ENCODE measurements at places on chromosomes 13 and 19. TPM values are rescaled to one million over a fixed set of nuclear protein-coding genes. Genes with fewer than 3 reads are reported as not detected.

The THSD1 gene
- 9.1 TPM for total RNA-seq

The SLC8A2 gene
- under 0.01 TPM for total RNA-seq

The PLPPR3 gene
- 2.5 TPM for total RNA-seq

The ALOX5AP gene
- total RNA-seq = not detected

The PEAK3 gene
- total RNA-seq = not detected

The MCOLN1 gene
- total RNA-seq = 4.0 TPM

DNA sequence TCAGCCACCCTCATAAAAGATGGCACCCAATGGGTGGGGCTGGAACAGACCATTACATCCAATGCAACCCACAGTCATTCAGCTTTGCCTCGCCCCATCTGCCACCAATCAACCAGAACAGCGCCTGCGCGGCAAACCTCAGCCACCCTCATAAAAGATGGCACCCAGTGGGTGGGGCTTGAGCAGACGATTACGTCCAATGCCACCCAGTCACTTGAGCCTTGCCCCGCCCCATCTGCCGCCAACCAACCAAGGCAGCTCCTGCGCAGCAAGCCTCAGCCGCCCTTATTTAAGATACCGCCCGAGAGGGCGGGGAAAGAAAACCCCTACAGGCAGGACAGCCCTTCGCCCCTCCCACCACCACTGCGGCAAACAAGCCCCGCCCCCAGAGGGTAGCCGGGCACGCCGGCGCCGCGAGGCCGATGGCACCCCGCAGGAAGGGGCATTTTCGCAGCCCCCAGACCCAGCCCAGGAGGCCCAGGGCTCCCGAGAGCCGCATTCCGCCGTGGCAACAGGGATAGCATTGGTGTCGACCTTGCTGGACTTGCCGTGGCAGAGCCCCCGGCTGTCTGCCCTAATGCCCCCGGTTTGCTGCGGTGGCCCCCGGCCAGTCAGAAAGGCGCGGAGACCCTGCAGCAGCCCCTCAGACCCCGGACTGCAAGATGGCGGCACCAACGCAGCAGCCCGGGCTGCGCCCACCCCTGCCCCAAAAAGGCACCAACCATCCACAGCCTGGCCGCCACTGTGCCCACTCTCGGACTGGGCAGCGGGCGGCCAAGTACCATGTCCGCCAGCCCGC lies 675 bp downstream of the PEG3 start:
- no peaks in the 10 kb centered on the region for H3K36me3 ChIP-seq
- no peak overlapping the region for H3K27ac ChIP-seq

GRCh38 chr13:91381371-91381770 lies 17.1 kb upstream of the GPC5 start:
- H3K36me3 ChIP-seq = no peaks in the 10 kb centered on the region
- no peaks in the 10 kb centered on the region for H3K4me1 ChIP-seq
- no peak overlapping the region for H3K27ac ChIP-seq
- DNase-seq = peak; percentile 69

DNA sequence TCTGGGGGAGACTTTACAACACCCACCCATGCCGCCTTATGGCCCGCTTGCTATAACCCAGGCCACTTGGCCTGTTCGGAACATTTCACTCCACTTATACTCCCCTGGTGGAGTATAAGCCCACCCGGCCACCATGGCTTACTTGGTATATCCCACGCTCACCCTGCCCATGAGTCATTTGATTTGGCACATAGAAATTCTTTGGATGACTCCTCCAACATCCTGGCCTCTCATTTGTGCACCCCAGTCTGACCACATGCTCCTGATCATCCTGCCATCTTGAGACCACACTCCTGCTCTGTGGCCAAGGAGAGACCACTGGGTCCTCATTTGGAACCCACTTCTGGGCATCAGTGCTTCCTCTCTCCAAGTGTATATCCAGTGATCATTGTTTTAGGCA lies 5.2 kb downstream of the SPACA6 start:
- no peak overlapping the region for H3K4me3 ChIP-seq
- no peaks in the 10 kb centered on the region for H3K27me3 ChIP-seq
- H3K4me1 ChIP-seq = no peaks in the 10 kb centered on the region
- no peak for DNase-seq

DNA sequence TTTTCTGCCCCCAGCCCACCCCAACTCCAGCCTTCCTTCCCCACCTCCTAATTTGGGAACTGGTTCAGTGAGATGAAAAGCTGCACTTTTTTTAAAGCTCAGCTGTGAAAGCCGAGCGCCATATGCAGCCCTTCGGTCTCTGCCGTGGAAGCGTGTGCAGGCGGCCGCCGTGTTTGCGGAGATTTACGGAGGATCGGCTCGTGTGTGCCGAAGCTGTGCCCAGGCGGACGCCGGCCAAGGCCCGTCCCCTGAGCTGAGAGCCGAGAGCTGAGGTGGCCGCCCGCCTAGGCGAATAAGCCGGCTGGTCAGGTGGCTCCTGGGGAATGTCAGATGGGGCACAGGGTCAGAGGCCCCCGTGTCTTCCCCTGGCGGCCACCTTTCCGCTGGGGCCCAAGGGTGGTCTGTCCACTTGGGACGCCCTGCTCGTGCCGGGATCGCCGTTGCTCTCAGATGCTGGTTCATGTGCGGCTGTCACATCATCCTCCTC lies 78.7 kb downstream of the ZNF536 start:
- H3K36me3 ChIP-seq = no peaks in the 10 kb centered on the region
- no peak overlapping the region for H3K27ac ChIP-seq
- no peaks in the 10 kb centered on the region for H3K4me1 ChIP-seq
- H3K4me3 ChIP-seq = peak overlapping the region; percentile 23

DNA sequence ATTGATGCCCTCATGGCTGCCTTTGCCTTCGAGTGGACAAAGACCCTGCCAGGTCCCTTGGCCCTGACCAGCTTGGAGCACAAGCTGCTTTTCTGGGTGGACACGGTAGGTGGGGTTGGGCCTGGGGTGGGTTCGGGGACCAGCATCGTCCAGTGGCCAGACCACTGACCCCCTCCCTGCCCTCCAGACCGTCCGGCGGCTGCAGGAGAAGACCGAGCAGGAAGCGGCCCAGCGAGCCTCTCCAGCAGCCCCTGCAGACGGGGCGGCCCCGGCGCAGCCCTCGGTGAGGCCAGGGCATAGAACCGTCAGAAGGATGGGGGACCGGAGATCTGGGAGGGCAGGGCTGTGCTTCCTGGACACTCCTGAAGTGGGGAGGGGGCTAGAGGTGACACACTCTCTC lies 10.6 kb downstream of the CAMSAP3 start:
- H3K36me3 ChIP-seq = no peaks in the 10 kb centered on the region
- no peak for DNase-seq
- no peak overlapping the region for H3K27ac ChIP-seq
- no peaks in the 10 kb centered on the region for H3K27me3 ChIP-seq

DNA sequence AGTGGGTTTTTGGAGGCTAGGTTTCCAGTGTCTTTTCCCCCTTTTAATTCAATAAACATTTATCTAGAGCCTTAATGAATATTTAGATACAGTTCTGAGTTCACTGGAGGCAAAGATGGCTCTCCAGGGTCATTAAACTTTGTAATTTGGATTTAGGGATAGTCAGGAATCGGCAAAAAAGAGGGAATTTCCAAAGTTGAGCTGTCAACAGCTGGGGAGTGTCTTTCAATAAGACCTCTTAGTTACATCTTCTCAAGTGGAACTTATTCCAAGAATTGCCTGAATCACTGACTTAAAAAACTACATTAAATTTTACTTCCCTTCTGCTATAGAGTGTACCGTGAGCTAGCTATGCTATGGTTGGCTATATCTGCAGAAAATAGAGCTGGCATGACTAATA lies 2.0 kb downstream of the LRCH1 start:
- peak overlapping the region; percentile 93 for H3K27ac ChIP-seq
- peak; percentile 16 for DNase-seq
- H3K27me3 ChIP-seq = no peaks in the 10 kb centered on the region
- H3K4me1 ChIP-seq = peaks cover 3% of the 10 kb centered on the region

DNA sequence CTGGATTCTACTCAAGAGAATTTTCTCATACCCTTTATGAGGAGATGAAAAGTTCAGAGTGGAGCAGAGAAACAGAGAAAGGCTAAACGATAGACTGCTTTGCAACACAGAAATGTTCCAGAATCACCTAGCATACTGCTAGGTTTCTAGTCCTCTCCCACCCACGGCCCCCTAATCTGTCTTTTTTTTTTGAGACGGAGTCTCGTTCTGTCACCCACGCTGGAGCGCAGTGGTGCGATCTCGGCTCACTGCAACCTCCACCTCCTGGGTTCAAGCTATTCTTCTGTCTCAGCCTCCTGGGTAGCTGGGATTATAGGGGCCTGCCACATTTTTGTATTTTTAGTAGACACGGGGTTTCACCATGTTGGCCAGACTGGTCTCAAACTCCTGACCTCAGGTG lies 4.8 kb downstream of the SUGP2 start:
- peaks cover 19% of the 10 kb centered on the region for H3K36me3 ChIP-seq
- no peak overlapping the region for H3K27ac ChIP-seq
- no peaks in the 10 kb centered on the region for H3K27me3 ChIP-seq
- DNase-seq = no peak
- no peak overlapping the region for H3K4me3 ChIP-seq

DNA sequence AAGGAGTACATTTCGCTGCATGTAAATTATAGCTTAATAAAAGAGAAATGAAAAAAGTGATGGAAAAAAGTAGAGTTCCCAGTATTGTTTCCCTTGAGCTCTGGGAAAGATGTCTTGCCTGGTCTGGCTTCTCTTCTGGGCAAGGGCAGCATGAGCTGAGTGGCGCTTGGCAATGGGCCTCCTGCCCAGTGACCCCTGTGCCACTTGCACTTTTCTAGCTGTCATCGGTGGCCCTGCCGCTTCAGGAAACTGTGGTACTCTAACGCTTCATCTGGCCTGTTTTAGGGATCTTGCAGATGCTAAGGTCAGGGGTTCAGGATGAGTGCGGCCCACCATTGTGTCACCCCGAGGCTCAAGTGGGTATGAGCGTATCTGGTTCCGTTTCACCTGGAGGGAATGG lies 161.4 kb downstream of the MTUS2 start:
- no peaks in the 10 kb centered on the region for H3K4me1 ChIP-seq
- no peak overlapping the region for H3K27ac ChIP-seq
- no peaks in the 10 kb centered on the region for H3K27me3 ChIP-seq
- H3K4me3 ChIP-seq = no peak overlapping the region

DNA sequence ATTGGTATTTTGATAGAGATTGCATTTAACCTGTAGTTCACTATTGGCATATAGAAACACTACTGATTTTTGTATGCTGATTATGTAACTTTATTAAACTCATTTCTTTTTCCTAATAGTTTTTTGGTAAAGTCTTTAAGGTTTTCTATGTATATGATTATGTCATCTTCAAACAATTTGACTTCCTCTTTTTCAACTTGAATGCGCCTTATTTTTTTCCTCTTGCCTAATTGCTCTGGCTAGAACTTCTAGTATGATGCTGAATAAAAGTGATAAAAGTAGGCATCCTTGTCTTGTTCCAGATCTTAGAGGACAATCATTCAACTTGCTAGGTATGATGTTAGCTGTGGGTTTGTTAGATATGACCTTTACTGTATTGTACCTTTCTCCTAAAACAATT lies 1034.9 kb downstream of the PCDH9 start:
- H3K27me3 ChIP-seq = no peaks in the 10 kb centered on the region
- H3K27ac ChIP-seq = no peak overlapping the region
- no peak overlapping the region for H3K4me3 ChIP-seq
- DNase-seq = no peak

DNA sequence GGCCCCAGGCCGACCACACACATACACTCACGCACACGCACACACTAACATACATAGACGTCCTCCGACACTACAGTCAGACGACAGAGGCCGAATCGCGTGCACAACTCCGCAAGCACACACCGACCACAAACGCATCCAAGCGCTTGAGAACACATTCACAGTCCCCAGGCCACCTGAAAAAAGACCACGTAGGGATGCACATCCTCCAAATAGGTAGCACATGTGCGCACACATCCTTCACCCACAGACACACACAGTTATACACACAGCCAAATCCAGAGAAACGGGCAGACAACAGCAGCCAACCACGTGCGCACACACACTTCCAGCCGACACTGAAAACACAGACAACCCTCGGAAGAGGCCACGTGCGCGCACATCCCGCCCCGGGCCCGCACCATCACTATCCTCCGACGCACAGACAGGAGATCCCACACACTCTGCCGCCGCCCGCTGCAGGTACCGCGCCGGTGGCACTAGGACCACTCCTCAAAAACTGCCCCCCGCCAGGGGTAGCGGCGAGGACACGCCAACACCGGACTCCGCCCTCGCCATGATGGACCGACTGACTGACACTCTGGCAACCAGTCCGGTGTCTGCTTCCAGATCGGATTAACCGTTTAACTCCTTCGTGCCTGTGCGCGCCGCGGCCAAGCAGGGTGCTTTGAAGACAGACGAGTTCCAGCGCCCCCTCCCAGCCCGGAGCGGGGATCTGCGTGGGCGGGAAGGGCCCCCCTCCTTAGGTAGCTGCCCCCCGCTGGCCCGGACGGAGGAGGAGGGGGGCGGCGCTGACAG lies 493 bp upstream of the PDE4A start:
- DNase-seq = peak; percentile 50
- H3K4me3 ChIP-seq = peak overlapping the region; percentile 43
- H3K27ac ChIP-seq = no peak overlapping the region
- no peaks in the 10 kb centered on the region for H3K36me3 ChIP-seq

All from fibroblast of lung (primary cell).